Activated T-cell treated with anti-CD3 and anti-CD28 coated beads, Interleukin-2, amount 50 U/mL, for 72 hours (primary cell): ENCODE measurements at places on chromosomes 7 and 10.

DNA sequence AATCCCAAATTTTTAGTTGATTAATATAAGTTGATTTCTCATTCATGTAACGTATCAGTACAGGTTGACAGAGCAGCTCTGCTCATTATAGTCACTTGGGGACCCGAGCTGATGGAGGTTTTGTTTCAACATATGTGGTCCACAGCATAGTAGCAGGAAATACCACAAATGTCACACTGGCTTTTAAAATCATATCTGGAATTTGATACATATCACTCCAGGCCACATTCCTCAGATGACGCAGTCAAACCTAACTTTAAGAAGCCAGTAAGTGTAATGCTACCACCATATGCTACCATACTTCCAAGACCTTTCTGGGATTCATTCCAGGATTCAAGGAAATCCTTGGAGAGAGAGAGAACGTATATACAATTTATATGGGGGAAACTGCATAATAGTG, 156.3 kb downstream of the PHF14 start:
- no peak overlapping the region for H3K4me3 ChIP-seq
- H3K36me3 ChIP-seq = peaks cover 6% of the 10 kb centered on the region
- peaks cover 43% of the 10 kb centered on the region for H3K4me1 ChIP-seq
- DNase-seq = peak; percentile 19

- H3K36me3 ChIP-seq = peaks cover 5% of the 10 kb centered on the region
- H3K4me3 ChIP-seq = peak overlapping the region; percentile 96
- H3K27ac ChIP-seq = peak overlapping the region; percentile 100
- no peak for DNase-seq
These were observed 131.6 kb downstream of the NRBF2 start for GRCh38 chr10:63264617-63265221.

GRCh38 chr7:100346921-100347320, 11.0 kb upstream of the PILRB start:
- DNase-seq = no peak
- H3K4me3 ChIP-seq = no peak overlapping the region
- no peaks in the 10 kb centered on the region for H3K27me3 ChIP-seq
- no peak overlapping the region for H3K27ac ChIP-seq
- H3K36me3 ChIP-seq = peaks cover 12% of the 10 kb centered on the region

- H3K4me1 ChIP-seq = no peaks in the 10 kb centered on the region
- no peak overlapping the region for H3K4me3 ChIP-seq
- no peak overlapping the region for H3K27ac ChIP-seq
These were observed 533.5 kb downstream of the AUTS2 start for GRCh38 chr7:70131817-70132216.

- no peaks in the 10 kb centered on the region for H3K36me3 ChIP-seq
- H3K27ac ChIP-seq = no peak overlapping the region
- no peak overlapping the region for H3K4me3 ChIP-seq
- DNase-seq = no peak
- peaks cover 20% of the 10 kb centered on the region for H3K4me1 ChIP-seq
These were observed 167.9 kb upstream of the PFKP start for GRCh38 chr10:2899246-2899951.

- H3K36me3 ChIP-seq = peaks cover 50% of the 10 kb centered on the region
- DNase-seq = no peak
- H3K27ac ChIP-seq = peak overlapping the region; percentile 68
- H3K27me3 ChIP-seq = no peaks in the 10 kb centered on the region
- peaks cover 33% of the 10 kb centered on the region for H3K4me1 ChIP-seq
These were observed 21.8 kb downstream of the KBTBD2 start for GRCh38 chr7:32869716-32870115.

- H3K36me3 ChIP-seq = no peaks in the 10 kb centered on the region
- H3K27me3 ChIP-seq = peaks cover 44% of the 10 kb centered on the region
- H3K4me1 ChIP-seq = peaks cover 40% of the 10 kb centered on the region
- no peak overlapping the region for H3K27ac ChIP-seq
These were observed 189.8 kb downstream of the HECW1 start for GRCh38 chr7:43302211-43302711.

GRCh38 chr7:43771573-43771972, 13.1 kb downstream of the BLVRA start:
- no peaks in the 10 kb centered on the region for H3K27me3 ChIP-seq
- no peak for DNase-seq
- H3K4me3 ChIP-seq = no peak overlapping the region
- H3K36me3 ChIP-seq = peaks cover 3% of the 10 kb centered on the region

GRCh38 chr10:27664461-27664860, 81.2 kb downstream of the MKX start:
- H3K4me3 ChIP-seq = no peak overlapping the region
- no peak for DNase-seq
- peaks cover 32% of the 10 kb centered on the region for H3K27me3 ChIP-seq
- no peaks in the 10 kb centered on the region for H3K36me3 ChIP-seq

DNA sequence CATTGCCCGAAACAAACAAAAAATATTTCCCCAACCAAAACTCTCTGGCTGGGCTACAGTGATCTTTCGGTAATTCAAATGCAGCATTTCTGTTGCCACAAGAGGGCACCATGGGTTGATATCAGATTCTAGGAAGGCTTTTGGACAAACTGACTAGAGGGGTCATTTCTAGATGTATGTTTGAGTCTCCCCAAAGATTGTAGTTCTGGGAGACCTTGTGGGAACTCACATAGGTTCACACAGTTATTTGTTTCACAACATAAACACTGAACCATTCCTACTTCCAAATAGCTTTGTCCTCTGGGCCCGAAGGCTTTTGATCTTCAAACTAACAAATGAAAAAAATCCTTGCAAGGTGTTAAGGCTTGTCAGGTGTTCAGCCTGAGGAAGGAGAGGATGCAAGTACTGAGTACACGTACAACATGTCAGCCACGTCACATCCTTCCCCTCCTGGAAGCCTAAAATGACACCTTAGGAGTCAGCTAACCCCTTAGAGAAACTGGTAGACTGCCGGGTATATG, 37.0 kb upstream of the IL15RA start:
- H3K27ac ChIP-seq = peak overlapping the region; percentile 83
- no peaks in the 10 kb centered on the region for H3K27me3 ChIP-seq
- DNase-seq = peak; percentile 51
- H3K4me1 ChIP-seq = peaks cover 89% of the 10 kb centered on the region

DNA sequence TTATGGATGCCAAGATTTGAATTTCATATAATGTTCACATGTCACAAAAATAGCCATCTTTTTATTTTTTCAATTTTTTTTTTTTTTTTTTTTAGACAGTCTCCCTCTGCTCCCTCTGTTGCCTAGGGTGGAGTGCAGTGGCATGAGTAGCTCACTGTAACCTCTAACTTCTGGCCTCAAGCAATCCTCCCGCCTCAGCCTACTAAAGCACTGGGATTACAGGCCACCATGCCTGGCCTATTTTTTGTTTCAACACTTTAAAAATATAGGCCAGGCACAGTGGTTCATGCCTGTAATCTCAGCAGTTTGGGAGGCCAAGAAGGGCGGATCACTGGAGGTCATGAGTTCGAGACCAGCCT, 246.3 kb downstream of the SKIDA1 start:
- no peak overlapping the region for H3K27ac ChIP-seq
- DNase-seq = no peak
- peaks cover 7% of the 10 kb centered on the region for H3K27me3 ChIP-seq
- no peaks in the 10 kb centered on the region for H3K36me3 ChIP-seq
- no peak overlapping the region for H3K4me3 ChIP-seq
- no peaks in the 10 kb centered on the region for H3K4me1 ChIP-seq

DNA sequence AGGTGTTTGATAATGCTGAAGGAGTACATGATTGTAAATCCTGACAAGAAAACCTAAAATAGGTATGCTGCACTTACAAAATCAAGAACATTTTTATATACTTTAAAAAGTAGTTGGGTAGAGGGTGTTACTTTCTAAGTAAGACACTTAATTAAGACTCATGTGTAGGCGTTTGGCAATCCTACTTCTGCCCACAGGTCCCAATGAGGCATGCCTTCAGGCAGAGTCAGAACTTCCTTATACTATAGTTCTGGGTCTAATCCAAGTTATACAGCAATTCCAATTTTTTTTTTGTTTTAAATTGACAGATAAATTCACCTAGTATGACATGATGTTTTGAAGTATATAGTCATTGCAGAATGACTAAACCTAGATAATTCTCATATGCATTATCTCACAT, 1188.5 kb upstream of the PHF14 start:
- H3K27ac ChIP-seq = no peak overlapping the region
- H3K4me3 ChIP-seq = no peak overlapping the region
- H3K4me1 ChIP-seq = no peaks in the 10 kb centered on the region
- H3K27me3 ChIP-seq = no peaks in the 10 kb centered on the region
- no peaks in the 10 kb centered on the region for H3K36me3 ChIP-seq

GRCh38 chr7:1794888-1795542, 124.9 kb downstream of the ELFN1 start:
- H3K4me1 ChIP-seq = no peaks in the 10 kb centered on the region
- peaks cover 24% of the 10 kb centered on the region for H3K27me3 ChIP-seq
- no peak overlapping the region for H3K4me3 ChIP-seq
- peaks cover 18% of the 10 kb centered on the region for H3K36me3 ChIP-seq
- no peak overlapping the region for H3K27ac ChIP-seq

- no peaks in the 10 kb centered on the region for H3K36me3 ChIP-seq
- H3K27me3 ChIP-seq = peaks cover 41% of the 10 kb centered on the region
- H3K27ac ChIP-seq = no peak overlapping the region
These were observed 150.2 kb downstream of the REEP3 start for GRCh38 chr10:63671317-63671937.

DNA sequence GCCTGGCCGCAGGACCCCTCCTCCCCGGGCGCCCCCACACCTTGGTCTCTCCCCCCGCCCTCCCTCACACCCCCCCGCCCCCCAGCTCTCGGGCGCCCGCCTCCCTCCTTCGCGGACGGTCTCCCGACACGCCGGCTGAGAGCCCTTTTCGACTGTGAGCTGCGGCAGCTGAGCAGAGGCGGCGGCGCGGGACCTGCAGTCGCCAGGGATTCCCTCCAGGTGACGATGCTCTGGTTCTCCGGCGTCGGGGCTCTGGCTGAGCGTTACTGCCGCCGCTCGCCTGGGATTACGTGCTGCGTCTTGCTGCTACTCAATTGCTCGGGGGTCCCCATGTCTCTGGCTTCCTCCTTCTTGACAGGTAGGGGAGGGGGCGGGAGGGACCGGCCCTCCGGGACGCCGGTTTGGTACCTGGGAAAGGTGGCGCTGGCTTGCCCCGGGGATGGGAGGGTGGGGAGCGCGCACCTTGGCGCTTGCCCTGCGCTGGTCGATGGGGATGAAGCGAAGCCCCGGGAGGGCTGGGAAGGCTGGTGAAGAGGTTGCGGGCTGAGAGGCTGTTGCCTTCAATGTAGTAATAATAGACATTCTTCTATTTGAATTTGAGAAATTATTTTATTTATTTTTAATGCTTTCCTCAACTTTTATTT, at the start of gene BMPER:
BMPER (plus strand) TSS at position 151 of the 644 bp plus-strand sequence; CDS start at position 226, 75 bp downstream.
- DNase-seq = peak; percentile 17
- H3K4me1 ChIP-seq = peaks cover 8% of the 10 kb centered on the region
- peak within 1 kb of the TSS; percentile 31 for H3K27ac ChIP-seq

DNA sequence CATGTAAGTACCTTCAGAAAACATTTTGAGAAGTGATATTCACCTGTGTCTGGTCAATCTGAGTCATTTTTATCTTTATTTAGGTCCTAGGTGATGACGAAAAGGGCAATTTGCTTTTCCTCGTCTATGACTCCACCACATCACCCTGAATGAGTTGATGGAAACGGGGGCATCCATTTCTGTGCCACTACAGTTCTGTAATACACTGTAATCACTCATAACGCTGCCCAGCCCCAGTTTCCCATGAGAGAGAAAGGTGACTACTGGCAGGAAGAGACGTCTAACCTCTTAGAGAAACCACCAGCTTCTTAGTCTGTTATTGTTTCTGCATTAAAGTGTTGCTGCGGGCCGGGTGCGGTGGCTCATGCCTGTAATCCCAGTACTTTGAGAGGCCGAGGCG, 205.3 kb upstream of the MKLN1 start:
- no peak overlapping the region for H3K4me3 ChIP-seq
- H3K36me3 ChIP-seq = peaks cover 13% of the 10 kb centered on the region
- DNase-seq = no peak
- H3K27ac ChIP-seq = no peak overlapping the region
- H3K27me3 ChIP-seq = peaks cover 8% of the 10 kb centered on the region
- no peaks in the 10 kb centered on the region for H3K4me1 ChIP-seq

GRCh38 chr7:27600247-27600646, 62.4 kb downstream of the HIBADH start:
- H3K36me3 ChIP-seq = peaks cover 1% of the 10 kb centered on the region
- no peaks in the 10 kb centered on the region for H3K27me3 ChIP-seq
- H3K4me1 ChIP-seq = no peaks in the 10 kb centered on the region
- no peak for DNase-seq
- no peak overlapping the region for H3K27ac ChIP-seq
- H3K4me3 ChIP-seq = no peak overlapping the region

- DNase-seq = no peak
- no peak overlapping the region for H3K4me3 ChIP-seq
- H3K27me3 ChIP-seq = peaks cover 9% of the 10 kb centered on the region
- no peak overlapping the region for H3K27ac ChIP-seq
- no peaks in the 10 kb centered on the region for H3K4me1 ChIP-seq
These were observed 206.6 kb downstream of the TNS3 start for GRCh38 chr7:47375121-47375938.

GRCh38 chr7:39810710-39811109, 139.3 kb upstream of the CDK13 start:
- peaks cover 29% of the 10 kb centered on the region for H3K27me3 ChIP-seq
- no peak overlapping the region for H3K4me3 ChIP-seq
- no peaks in the 10 kb centered on the region for H3K36me3 ChIP-seq
- no peaks in the 10 kb centered on the region for H3K4me1 ChIP-seq
- DNase-seq = no peak
- H3K27ac ChIP-seq = no peak overlapping the region

DNA sequence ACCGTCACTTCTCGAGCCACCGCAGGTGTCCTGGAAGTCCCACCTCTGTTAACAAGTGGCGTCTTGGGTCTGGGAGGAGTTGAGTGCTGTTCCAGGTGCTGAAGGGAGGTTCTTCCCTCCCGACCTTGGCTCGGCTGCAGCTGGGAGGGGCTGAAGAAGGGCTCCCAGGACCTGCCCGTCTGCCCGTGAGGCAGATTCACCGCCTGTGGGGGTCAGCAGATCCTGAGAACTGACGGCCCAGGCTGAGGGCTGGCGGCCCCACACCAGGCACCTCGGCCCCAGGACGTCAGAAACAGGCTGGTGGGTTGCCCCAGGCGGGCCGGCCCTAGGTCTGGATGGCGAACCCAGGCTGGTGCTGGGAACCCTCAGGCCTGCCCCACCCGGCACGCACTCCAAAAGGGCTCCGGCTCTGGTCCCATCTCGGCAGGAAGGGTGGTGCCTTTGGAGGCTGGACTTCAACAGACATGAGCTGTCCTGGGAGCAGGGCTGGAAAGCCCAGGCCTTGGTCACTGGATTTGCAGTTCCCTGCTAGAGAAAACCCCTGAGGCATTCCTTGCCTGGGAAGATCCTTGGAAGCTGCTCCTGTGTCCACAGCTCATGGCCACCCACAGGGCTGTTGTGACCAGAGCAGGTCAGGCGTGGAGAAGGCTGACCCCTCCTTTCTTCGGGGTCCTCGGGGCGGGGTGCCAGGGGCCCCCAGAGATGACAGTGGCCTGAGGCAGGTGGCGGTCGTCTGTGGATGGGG, 42.6 kb upstream of the CFAP46 start:
- no peaks in the 10 kb centered on the region for H3K27me3 ChIP-seq
- no peaks in the 10 kb centered on the region for H3K36me3 ChIP-seq
- H3K27ac ChIP-seq = no peak overlapping the region
- H3K4me3 ChIP-seq = no peak overlapping the region
- DNase-seq = no peak
- H3K4me1 ChIP-seq = no peaks in the 10 kb centered on the region
